ENCODE measurements at places on chromosomes 5 and 9. TPM values are rescaled to one million over a fixed set of nuclear protein-coding genes. Genes with fewer than 3 reads are reported as not detected.

The TAS2R1 gene
- total RNA-seq: not detected

The GABRP gene
- total RNA-seq: not detected

The GNA14 gene
- total RNA-seq: 4.4 TPM

The IFNA2 gene
- not detected for total RNA-seq

The ANKRD55 gene
- total RNA-seq: not detected

The PCDHB3 gene
- 1.3 TPM for total RNA-seq

The RETREG1 gene
- 1.1 TPM for total RNA-seq

The SPATA31A3 gene
- not detected for total RNA-seq

The PDGFRB gene
- 159 TPM for total RNA-seq

The ABLIM3 gene
- 16.7 TPM for total RNA-seq

The CMYA5 gene
- 0.26 TPM for total RNA-seq

The SLC25A48 gene
- total RNA-seq: not detected

Measured in aortic smooth muscle cell (primary cell).